ENCODE measurements at places on chromosomes 5 and 9. TPM values are rescaled to one million over a fixed set of nuclear protein-coding genes. Genes with fewer than 3 reads are reported as not detected.

DNA sequence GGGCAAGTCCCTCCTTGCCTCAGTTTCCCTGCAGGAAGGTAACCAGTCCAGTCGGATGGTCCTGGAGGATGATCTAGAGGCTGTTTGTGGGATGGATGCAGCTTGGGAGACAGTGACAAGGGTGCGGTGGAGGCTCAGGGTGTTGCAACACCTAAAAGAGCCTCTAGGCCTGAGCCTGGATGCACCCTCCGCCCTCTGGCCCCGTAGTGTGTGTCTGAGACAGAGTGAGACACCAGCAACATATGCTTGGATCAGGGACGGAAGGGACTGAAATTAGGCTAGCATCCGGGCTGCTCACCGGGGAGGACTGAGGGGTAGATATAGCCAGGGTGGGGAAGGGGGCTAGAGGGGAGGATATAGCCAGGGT lies 1.1 kb downstream of the CRAT start:
- no peak for DNase-seq

- DNase-seq = no peak
Observed at GRCh38 chr5:139740138-139740991, 55.2 kb upstream of the PSD2 start.

DNA sequence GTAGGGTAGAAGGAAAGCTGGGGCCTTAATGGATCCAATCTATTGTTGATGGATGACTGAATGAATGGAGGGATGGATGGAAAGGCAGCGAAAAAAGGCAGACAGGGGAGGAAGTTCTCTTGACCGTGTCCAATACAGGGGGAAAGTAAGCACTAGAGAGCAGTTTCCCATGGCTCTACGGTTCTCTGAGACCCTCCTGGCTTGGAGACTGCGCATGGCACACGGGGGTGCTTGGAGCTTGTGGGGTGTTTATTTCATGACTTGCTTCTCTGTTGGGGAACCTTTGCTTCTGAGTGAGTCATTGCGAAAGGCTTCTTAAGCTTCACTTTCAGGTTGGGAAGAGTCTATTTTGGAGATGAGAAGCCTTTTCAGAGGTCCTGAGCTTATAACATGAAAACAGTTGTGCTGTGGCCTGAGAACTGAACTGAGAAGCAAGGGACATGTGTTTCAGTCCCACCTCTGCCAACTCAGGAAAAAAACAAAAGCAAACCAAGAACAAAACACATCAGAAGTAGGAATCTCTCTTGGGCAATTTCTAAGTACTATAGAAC lies 12.8 kb upstream of the TEX48 start:
- DNase-seq = no peak

GRCh38 chr5:8070138-8070537 lies 201.2 kb downstream of the MTRR start:
- no peak for DNase-seq

SLC36A2 gene
- not detected for total RNA-seq

- DNase-seq = no peak
Observed at GRCh38 chr9:127642082-127642740, 30.1 kb downstream of the STXBP1 start.

- no peak for DNase-seq
Observed at GRCh38 chr5:10091701-10092100, 158.0 kb downstream of the ATPSCKMT start.

GRCh38 chr5:16579142-16579847 lies 37.5 kb downstream of the RETREG1 start:
- DNase-seq = no peak

DNA sequence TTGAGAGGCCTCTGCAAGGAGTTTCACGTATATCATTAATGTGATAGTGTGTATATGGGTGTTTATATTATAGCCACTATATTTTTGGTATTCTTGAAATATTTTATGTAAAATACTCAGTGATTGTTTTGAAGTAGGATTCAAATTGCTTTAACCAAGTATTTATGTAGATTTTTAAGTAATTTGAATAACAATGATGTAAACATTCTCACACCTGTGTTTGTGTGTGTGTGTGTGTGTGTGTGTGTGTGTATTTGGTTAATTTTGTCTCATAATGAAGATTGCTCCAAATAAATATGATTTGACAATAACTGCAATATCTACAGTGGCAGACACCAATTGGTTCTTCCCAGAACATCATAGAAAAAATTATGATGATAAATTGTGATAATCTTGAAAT lies 293.4 kb downstream of the CD180 start:
- DNase-seq = no peak

GRCh38 chr5:173954671-173955521 lies 34.1 kb upstream of the C5orf47 start:
- DNase-seq = no peak

ZNF462 gene
- total RNA-seq = 18.5 TPM

DNA sequence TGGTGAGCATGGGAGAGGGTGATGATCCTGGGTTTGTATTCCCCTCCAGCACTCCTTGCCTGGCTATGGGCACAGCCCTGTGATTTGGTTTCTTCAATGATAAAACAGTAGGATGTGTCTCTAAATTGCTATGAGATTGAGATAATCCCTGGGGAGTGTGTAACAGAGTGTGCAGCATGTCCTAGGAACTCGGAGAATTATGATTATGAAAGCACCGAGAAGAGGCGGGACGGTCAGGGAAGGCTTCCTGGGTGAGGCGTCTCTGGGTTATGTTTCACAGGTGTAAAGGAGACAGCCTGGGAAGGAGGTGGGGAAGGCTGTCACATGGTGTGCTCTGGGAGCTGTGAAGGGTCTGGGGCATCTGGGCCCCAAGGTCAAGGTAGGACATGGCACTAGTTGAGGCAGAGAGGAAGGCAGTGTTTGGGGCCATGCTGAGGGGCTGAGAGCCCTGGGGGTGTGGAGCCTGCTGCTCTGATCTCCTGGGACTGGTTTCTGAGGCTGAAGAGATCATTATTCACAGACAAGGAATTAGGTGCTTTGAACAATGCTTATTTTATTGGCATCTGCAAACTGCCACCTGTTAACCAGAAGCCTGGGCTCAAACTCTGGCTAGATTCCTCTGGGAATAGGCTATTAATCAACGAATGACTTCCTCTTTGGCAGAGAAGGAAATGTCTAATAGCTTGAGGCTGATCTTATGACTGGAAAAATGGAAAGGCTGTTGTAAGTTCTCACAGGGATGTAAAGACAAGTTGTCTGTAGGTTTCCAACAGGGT lies 73.8 kb upstream of the IL12B start:
- no peak for DNase-seq

DNA sequence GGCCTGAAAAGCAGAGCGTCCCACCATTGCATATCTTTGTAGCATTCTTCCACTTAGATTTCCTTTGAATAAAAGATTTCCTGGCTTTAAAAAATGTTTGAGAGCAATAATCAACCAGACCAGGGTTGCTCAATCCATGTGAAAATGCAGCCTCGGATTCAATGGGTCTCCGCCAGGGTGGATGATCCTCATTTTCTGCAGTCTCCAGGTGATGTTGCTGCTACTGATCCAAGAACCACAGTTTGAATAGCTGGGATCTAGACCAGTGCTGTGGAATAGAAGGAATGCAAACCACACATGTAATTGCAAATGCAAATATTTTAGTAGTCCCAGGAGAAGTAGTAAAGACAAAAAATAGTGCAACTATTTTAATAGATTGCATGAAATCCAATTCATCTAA lies 317.6 kb downstream of the IRX1 start:
- no peak for DNase-seq

- DNase-seq = no peak
Observed at GRCh38 chr5:34410411-34411139, 245.6 kb upstream of the RAI14 start.

DNA sequence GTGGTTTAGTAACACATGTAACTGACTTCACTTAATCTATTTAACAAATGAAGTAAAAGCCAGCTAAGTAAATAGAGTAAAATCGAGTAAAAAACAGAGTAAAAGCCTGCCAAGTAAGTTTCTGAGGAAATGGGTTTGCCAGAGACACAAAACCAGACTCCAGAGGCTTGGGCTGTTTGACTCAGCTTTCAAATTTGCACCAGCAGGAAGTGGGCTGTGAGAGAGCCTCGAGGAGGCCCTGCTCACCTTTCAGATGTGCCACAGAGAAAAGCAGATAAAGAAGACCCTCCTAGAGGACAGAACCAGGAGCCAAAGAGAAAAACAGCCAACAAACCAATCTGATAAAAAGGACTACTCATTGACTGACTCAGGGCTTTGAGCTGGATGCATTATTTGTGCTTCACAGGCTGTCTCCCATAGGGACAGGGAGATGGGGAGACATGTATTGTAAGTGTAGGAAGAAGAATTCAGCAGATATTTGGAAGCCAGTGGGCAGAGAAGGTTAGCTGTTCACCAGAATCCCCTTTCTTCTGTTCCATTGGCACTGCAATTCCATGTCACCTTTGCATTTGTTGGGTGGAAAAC lies 14.4 kb upstream of the AMACR start:
- no peak for DNase-seq

DNA sequence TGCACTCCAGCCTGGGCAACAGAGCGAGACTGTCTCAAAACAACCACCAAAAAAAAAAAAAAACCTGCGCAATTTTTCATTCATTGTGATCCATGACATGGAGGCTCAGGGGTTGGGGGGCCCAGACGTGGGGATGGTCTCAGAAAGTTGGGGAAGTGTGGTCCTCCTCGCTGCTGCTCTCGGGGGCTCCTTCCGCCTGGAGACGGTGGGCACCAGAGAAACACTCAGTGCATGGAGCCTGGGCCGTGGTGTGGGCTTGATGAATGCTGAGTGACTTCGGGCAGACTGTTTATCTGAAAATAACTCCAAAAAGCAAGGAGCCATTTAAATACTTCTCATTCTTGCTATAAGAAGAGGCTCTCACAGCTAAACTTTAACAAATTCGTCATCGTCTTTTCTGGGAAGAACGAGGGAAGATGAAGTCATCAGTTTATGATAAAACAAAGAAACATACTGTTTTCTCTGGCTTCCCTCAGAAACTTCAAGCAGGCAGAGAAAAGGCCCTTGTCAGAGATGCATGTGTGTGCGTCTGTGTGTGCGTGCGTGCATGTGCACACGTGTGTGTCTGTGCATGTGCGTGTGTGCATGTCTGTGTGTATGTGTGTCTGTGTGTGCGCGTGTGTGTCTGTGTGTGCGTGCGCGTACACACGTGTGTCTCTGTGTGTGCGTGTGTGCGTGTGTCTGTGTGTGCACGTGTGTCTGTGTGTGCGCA lies 35.0 kb downstream of the RASGEF1C start:
- DNase-seq = no peak

GRCh38 chr9:136672431-136673087 lies 9.8 kb downstream of the EGFL7 start:
- DNase-seq = no peak

DNA sequence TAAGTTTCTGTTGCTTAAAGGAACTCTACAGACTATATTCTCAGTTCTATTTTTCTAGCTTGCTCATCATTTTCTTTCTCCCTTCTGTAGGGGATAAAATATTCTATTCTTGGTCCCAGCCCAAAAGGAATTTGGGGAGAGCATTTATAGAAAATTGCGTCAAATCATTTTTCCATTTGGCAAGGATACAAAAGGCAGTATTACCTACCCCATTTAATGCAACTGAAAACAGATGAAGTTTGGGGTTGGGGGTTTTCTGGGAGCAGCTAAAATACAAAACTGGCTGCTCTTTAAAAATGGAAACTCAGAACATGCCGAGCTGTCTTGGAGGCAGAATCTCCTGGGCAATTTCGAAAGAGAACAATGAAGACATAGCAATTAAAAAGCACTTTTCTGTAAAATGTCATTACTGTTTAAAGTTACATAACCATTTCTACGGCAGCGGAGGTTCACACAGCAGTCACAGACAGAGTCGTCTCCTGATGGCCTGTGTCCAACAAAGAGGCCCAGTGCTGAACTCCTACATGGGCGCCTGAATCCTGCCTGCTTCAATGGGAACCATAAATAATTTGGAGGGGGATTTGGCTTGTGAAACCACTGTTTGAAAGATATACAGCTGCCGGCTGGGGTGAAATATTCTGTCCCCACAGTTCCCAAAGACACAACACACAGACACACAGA lies 152.4 kb downstream of the BRINP1 start:
- DNase-seq = no peak

DNA sequence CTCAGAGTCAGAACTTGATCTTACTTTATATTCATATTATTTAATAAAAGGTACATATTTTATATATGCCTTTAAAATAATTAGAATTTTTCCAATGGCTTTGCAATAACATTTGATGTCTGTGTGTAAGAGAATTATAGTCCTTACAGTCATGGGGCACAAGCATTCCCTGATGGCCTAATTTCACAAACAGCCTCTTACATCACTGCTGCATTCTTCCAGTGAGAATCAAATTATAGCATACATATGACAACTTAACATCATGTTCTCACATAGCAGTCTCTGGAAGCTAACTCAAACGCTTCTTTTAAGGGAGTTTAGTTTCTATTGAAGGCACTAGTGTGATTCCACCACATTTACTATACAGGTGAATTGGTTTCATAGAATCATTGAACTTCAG lies 15.3 kb upstream of the PRUNE2 start:
- DNase-seq = no peak

- DNase-seq = no peak
Observed at GRCh38 chr5:6731465-6732237, 18.4 kb downstream of the TENT4A start.

DNA sequence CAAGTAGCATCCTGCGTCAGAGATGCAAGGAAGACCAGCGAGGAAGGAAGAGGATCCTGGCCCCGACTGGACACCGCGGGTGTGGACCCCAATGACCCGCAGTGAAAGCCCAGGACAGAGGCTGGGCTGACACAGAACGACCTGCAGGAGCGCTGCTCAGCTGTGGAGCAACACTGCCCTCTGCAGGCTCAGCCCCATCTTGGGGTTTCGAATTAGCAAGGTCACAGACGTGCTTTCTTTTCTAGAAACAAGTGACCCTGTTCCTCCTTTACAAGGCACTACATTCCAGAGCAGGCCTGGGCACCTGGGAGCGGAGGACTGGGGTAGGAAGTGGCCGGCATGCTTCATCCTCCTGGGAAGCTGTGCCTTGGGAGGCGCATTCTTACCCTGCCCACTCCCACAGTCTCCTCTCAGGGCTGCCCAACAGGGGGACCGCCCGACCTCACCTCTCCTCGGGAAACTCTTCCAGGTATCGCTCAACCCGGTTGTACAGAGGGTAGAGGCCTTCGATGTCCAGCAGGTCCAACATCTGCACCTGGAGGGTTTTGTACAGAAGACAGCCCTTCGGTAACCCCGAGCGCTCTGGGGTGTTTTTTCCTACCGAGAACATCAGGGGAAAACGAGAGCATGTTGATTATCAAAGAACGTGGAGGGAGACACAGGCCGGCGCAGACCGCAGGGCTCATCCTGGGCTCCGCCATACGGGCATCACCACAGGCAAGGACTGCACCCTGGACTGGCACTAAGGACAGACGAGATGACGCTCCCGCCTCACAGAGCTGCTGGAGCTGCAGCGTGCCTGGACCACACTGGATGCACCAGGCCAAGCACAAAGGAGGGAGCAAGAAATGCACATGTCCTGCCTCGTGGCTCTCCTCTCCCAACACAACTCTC lies 35.0 kb downstream of the IPPK start:
- peak; percentile 77 for DNase-seq

All from omental fat pad (tissue), 4 donors.